ENCODE measurements at places on chromosomes 2 and 18.

GRCh38 chr18:59813942-59814341 lies 85.9 kb upstream of the PMAIP1 start:
- DNase-seq, result no peak

DNA sequence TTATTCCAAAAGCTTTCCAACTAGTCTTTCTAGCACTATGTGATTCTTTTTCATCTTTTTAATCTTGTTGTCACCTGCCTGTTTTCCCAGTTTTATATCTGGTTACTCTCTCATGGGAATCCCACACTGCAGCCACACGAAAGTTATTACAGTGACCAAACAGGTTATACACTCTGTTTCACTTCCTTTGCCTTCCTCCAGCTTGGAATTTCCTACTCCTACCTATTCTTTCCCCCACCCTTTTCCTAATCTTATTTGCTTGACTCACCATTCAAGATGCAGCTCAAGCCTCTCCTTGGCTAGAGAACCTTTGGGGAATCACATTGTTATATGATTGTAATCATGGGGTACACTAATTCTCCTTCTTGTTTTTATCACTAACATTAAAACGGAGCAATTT lies 13.4 kb upstream of the TLK1 start:
- no peak for DNase-seq

GRCh38 chr2:187506416-187506815 lies 47.8 kb downstream of the TFPI start:
- no peak for DNase-seq

DNA sequence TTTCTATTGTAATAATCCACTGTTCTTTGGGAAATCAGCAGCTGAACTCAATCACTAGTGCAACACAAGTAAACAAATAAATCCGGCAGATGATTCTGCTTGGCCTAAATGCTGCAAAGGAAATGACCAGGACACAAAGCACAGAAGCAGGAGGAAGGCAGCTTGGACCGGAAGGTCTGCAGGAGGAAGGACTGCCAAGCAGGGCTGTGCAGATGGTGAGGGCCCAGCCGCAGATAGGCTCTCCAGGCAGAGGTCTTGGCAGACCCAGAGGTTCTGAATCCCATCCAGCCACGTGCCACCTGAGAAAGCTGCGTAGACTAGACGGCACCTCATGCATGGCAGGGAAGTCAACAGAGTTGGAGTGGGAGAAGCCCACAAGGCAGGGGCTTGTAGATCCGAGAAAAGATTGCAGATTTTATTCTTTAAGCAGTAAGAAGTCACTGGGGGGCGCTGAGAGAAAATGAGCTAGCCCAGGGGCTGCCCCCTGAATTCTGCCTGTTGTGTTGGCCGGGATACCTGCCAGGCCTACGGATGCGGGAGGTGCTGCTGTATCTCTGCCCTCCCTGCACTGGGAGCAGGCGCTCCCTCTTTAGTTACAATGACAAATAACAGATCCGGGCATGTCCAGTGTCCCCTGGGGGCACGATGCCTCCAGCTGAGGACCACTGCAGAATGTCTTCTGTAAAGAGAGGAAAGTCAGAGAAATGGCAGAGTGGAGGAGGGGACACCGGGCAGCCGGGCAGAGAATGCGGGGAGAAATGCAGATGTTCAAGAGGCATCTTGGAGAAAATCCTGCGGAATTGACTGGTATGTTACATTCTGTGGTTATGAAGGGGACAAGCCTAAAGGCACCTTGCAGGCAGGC lies 153.5 kb downstream of the PXDN start:
- no peak for DNase-seq

- DNase-seq, result no peak
These were observed 398 bp downstream of the CRYBA2 start for GRCh38 chr2:218992703-218993344.

DNA sequence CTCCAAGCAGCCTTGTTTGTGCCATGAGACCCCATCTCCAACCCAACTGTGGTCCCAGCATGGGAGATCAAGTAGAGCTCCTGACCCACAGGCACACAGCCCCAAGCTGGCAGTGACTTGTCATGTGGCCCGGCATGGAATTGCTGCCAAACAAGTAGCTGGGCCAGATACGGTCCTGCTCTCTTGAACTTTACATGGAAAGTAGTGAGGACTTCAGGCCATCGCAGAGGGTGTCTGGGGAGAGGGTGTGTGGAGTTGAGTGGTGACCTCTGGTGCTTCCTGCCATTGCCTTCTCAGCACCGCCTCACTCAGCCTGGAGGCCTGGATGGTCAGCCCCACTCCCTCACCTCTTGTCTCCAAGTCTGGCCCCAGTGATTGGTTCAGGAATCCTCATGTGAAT lies 10.9 kb upstream of the SLC4A3 start:
- no peak for DNase-seq

DNA sequence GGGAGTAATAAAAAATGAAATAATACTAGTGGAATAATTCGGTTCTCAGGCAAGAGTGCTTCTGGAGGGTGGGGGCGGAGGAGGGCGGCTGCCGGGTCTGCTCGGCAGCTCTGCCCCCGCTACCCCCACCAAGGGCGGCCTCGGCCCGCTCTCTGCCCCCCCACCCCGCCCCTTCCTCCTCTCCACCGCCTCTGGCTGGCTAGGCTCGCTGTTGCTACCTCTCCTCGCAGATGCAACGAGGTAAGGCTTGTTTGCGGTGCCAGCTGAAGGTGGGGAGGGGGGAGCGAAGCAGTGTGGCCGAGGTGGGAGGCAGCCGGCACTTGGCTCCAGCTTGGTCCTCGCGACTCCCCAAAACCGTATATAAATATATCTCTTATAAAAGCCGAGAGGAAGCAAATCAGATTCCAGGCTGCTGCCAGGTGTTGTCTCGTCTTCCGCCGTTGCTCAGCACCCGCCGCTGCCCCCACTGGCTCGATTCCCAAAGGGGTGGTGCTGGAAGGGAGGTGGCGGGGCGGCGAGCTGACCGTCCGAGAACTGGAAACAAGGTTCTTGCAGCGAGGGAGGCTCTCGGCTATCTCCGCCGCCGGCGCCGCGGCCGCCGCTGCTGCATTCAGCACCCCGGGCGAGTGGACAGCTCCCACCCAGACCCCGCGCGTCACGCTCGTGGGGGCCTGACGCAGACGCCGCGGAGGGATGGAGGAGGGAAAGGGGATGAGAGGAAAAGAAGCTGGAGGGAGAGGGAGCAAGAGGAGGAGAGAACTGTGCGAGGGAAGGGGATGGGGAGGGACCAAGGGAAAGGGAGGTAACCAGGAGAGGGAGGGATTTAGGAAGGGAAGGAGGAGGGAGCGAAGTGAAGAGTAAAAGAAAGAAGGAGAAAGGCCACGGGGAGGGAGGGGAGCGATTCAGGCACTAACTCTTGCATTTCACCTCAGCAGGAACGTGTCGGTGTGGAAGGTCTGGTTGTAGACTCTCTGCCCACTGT lies at the start of gene MARCHF4:
Gene MARCHF4 (minus strand): TSS at position 763 of the 982 bp plus-strand sequence. CDS start 2,223 bp downstream, outside the sequence.
- no peak for DNase-seq

DNA sequence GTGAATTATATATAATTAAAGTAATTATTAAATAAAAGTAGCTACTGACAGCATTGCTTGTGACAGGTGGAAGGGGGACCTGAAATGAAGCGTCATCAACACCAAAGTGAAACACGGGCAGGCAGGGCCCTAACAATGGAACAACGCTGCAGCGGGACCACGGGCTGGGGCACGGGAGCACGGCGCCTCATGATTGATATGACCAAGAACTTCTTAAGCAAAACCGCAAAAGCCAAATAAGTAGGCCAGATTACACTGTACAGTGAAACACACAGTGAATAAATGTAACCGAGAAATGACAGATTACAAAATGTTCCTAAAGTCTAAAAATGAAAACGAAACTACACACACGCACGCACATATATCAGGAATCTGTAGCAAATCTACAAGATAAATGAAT lies 81.4 kb downstream of the SNTG2 start:
- DNase-seq, result no peak

- DNase-seq, result no peak
These were observed 6.2 kb downstream of the ATP5MC3 start for GRCh38 chr2:175175320-175175719.

GRCh38 chr2:165582863-165583506 lies 113.5 kb downstream of the CSRNP3 start:
- DNase-seq, result no peak

- no peak for DNase-seq
These were observed 457.1 kb downstream of the PARD3B start for GRCh38 chr2:205002390-205002789.

Data from vagina (tissue), 2 donors.